Lung (tissue), 17 donors: ENCODE measurements at places on chromosomes 7 and 10. TPM values are rescaled to one million over a fixed set of nuclear protein-coding genes. Genes with fewer than 3 reads are reported as not detected.

TOMM7 gene
- 275 TPM for polyA plus RNA-seq

ZNF655 gene
- 41.3 TPM for polyA plus RNA-seq

ITPRID1 gene
- polyA plus RNA-seq = 0.04 TPM

TMEM140 gene
- 35.2 TPM for polyA plus RNA-seq

CACUL1 gene
- polyA plus RNA-seq = 7.9 TPM

CTAGE4 gene
- 0.16 TPM for polyA plus RNA-seq

INSYN2A gene
- polyA plus RNA-seq = 0.10 TPM

JAKMIP3 gene
- polyA plus RNA-seq = 0.14 TPM

HKDC1 gene
- polyA plus RNA-seq = 4.6 TPM

ZNF853 gene
- polyA plus RNA-seq = 2.3 TPM

ATP6V0A4 gene
- polyA plus RNA-seq = 0.86 TPM
